Skeletal muscle tissue (tissue), 5 donors: ENCODE measurements at places on chromosomes 2 and 18. TPM values are rescaled to one million over a fixed set of nuclear protein-coding genes. Genes with fewer than 3 reads are reported as not detected.

The GPR45 gene
- not detected for total RNA-seq

The SPP2 gene
- total RNA-seq: not detected

The CYTIP gene
- total RNA-seq: 1.0 TPM

The TRMT61B gene
- total RNA-seq: 25.6 TPM

The RAMP1 gene
- total RNA-seq: 31.8 TPM
